RCC 7860 (cell line): ENCODE measurements at places on chromosomes 6 and 20.

- DNase-seq = no peak
These were observed 365.2 kb downstream of the PAX1 start for GRCh38 chr20:22070610-22071058.

- DNase-seq = no peak
These were observed 5.6 kb upstream of the BTBD3 start for GRCh38 chr20:11912013-11912658.

GRCh38 chr20:15544742-15545141, 1028.5 kb downstream of the KIF16B start:
- no peak for DNase-seq

GRCh38 chr6:1498491-1499113, 109.2 kb downstream of the FOXF2 start:
- no peak for DNase-seq

DNA sequence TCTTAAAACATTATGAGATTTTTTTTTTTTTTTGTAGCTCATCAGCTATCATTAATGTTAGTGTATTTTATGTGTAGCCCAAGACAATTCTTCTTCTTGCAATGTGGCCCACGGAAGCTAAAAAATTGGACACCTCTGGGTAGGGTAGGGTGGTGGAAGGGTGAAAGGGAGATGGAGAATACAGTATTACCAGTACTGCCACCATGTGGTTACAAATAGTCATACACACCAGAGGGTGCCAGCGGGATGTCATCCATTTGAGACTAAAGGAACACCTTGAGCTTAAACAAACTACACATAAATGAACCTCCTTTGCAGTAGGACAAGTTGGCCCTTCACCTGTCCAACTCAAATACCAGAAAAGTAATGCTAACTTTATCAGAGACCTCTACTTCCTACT, 601.9 kb downstream of the HTR1B start:
- DNase-seq = no peak

DNA sequence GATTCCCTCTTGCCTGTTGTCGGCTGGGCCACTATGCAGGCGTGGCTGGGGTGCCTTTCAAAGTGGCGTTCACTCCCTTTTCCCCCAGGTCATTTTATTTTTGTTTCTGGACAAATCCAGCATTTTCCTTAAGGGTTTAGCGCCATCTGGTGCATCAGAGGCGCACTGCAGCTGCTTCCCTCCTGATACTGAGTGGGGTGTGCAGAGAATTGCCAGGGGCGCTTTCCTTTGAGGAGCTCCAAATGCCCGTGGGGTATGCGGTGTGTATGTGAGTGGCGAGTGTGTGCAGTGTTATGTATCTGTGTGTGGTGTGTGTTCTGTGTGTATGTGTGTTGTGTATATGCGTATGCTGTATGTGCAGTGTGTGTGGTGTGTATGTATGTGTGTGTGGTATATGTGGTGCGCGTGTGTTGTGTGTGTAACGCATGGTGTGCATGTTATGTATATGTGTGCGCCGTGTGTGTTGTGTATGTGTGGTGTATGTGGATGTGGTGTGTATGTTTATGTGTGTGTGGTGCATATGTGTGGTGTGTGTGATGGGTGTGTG, 100.1 kb upstream of the AGPAT4 start:
- DNase-seq = peak; percentile 20

DNA sequence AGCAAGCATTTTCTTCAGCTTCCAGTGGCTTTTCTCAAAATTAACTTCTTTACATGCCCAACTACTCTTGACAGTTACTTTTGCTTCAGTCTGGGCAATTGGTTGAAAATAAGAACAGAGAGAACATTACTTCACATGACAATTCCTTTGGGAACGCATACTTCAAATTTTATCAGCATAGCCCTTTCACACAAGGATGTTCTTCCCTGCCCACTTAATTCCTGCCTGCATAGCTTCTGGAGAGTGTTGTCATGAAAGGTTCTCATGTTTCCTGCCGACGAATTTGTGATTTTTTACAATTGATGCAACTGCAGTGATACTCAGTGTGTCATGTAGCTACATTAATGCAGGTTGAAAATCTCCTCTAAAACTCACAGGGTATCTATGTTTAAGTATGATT, 22.0 kb upstream of the SNRNP48 start:
- DNase-seq = no peak

DNA sequence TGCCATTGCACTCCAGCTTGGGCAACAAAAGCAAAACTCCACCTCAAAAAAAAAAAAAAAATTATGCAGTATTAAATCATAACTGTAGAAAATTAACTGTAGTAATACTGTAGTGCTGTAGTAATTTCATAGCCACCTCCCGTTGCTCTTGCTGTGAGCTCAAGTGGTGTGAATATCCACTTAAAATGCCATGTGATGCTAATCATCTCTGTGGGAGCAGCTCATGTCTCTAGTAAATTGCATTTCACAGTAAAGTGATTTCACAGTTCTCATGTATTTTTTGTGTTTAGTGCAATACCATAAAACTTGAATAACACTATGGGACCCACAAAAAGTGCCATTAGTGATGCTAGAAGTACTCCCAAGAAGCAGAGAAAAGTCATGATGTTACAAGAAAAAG, 14.4 kb upstream of the FAM217A start:
- no peak for DNase-seq

DNA sequence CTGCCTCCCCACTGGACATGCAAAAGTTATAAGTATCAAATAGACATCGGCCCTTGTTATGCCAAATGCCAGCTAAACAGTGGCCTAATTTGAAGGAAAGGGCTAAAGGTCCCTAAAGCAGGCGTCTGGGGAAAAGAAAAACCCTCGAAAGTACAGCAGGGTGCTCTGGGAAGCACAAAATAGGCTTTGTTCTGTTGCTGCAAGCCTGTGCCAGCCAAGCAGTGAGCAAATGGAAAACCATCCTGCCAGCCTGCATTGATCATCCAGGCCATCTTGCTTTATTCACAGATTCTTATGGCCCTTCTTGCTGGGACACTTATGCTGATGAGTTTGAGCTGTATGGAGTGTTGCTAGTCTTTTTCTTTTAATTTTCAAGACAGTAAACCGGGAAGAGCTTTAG, 62.2 kb upstream of the PLEKHG1 start:
- no peak for DNase-seq

GRCh38 chr6:164991573-164991972, 317.8 kb downstream of the C6orf118 start:
- DNase-seq = no peak

DNA sequence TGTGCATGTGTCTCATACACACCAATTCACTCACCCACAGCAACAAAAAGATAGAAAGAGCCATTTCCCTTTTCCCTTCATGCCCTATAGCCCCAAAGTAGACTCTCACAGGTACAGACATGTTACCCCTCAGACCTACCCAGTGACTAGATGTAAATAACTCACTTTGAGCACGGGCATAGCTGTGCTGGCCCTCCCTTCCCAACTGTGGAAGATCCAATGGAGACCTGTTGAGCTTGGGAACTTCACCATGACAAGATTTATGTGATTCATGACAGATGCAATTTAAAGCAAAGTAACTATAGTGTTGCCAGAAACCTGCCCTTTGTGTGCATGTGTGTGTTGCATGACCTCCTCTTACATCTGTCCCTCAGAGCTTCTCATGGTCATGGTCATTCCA, 175.4 kb downstream of the UBE3D start:
- no peak for DNase-seq

- no peak for DNase-seq
These were observed 336.4 kb downstream of the CDH26 start for GRCh38 chr20:60294632-60295031.

DNA sequence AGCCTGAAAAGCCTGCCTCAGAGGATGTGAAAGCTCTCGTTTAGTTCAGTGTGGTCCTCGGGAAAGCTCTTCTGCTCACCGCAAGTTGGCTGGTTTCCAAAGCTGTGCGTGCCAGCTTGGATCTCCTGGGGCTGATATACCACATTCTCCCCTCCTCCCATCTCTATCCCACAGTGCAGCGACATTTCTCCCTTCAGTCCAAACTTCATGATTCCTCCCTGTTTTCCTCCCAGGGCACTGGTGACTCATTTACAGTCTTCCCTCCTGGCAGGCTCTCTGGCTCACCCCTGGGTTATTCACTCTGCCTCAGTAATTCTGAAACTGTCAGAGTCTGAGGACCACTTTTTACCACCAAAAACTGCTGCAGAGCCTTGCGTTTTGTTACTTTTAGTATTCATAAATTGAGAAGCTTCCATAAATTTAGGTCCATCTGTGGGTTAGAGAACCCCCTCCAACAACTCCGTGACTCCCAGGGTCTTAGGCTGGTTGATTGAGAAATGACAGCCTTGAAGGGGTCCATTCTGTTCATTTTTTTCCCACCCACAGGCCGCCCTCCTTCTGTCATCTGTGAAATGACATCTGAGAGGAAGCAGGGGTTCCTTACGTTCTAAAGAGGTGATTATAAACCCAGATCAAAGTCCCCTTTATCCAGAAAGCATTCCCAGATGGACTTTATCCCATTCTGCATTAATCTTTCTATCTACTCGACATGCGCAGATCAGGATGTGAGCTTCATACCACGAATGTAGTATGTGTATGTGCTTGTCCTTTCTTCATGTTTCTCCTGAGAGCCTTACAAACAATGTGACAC, 6.1 kb downstream of the TRIM10 start:
- DNase-seq = peak; percentile 92

- DNase-seq = no peak
These were observed 217.5 kb downstream of the TMEM200A start for GRCh38 chr6:130583268-130583667.

GRCh38 chr20:45817376-45818194, 5.1 kb downstream of the UBE2C start:
- peak; percentile 46 for DNase-seq

- no peak for DNase-seq
These were observed 82.0 kb downstream of the RNGTT start for GRCh38 chr6:88881451-88881850.

DNA sequence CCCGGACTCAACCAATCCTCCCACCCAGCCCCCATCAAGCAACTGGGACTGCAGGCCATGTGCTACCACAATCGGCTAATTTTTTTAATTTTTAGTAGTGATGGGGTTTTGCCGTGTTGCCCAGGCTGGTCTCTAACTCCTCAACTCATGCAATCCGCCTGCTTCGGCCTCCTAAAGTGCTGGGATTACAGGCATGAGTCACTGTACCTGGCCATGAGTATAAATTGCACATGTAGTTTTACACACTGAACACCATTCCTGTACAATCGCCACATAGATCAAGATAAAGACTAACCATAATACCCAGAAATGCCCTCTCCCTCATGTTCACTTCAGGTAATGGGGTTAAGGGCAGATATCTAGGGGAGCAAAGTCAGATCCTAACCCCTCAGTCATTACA, 26.4 kb downstream of the TRPC4AP start:
- DNase-seq = no peak

DNA sequence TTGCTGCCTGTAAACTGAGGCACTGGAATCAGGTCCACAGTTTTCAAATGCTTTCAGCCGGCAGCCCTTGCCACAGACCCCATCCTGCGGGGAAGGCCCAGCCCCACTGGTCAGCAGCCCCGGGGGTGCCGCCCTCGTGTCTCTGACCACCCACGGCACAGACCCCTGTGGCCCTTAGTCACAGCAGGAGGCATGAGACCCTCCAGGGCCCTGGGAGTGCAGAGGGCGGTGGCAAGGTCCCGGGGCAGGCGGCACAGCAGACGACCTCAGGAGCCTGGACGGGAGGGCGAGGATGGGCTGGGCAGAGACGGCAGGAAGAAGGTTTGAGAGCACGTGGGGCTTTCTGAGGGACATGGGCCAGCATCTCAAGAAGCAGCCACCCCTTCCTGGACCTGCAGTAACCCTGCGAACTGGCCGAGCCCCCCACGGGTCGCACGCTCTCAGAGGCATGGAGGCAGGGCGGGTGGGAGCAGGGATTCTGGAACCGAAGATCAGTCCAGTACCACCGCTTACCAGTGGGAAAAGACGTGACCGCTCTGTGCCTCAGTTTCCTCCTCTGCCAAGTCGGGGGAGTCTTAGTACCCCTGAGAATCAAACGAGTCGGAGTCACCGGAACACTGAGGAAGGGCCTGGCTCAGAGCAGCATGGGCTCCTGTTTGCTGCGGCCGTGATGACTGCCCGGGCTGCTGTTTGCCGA, 140.7 kb downstream of the TAF4 start:
- DNase-seq = no peak

DNA sequence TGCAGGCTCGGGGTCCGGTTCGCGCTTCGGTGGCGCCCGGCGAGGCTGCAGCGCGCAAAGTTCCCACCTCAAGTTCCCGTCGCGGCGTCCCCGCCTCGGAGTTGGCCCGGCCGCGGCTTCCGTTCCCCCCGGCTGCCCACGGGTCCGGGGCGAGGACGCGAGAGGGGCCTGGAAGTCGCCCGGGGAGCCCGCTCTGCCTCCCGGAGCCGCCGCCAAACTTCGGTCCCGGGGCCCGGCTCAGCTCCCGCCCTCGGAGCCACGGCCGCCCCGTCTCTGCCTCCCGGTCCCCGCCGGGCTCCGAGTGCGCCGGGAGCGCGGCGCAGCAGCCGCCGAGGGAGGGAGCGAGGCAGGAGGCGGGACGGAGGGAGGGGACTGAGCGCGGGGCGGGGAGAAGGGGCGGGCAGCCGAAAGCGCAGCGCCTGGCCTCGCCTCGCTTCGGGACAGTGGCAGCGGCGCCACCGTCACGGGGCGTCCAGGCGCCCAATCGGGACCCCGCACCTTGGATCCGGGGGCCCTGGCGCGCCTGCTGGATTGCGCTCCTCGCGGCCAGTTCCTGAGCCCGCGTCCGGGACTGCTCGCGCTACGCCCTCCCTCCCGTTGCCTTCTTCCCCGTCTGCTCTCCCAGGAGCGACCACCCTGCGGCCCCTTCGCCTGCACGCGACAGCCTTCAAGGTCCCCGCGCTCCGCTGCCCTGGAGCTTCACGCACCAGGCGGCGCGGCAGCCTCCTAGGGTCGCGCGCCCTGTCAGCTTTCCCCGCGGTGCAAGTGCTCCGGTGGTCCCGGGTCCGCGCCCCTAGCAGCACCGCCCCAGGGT, at the start of gene KCNG1:
TSS of gene KCNG1 (minus strand) at position 305 of the 814 bp plus-strand sequence. CDS start 12,769 bp downstream, outside the sequence.
- DNase-seq = no peak

DNA sequence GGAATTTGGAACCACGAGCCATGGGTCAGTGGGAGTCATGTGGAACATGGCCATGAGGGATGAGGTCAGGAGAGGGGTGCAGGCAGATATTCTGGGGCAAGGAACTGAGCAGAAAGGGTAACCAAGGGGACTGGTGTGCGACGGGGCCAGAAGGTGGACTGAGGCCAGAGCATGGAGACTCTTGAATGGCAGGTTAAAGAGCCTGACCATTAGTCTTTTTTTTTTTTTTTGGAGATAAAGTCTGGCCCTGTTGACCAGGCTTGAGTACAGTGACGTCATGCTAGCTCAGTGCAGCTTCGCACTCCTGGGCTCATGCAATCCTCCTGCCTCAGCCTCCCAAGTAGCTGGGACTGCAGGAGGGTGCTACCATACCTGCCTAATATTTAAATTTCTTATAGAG, 64.0 kb downstream of the RREB1 start:
- DNase-seq = no peak

DNA sequence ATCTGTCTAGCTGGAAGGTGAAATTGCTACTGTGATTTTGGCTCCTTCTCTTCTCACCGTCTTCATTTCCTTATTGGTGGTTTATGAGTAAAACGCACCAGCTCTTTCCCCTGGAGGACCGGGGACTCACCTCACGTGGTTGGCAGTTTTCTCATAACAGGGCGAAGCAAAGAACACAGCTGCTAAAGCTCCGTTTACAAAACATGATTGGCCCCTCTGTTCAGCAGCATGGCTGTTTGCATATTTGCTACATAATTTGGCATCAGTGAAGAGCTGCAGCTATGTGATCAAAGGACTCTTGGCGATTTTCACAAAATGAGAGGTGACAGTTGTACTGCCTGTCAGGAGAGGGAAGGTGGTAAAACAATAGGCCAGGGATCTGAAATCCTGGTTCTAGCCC, 20.5 kb upstream of the TMEM181 start:
- no peak for DNase-seq
